Stimulated activated CD4-positive, alpha-beta T cell treated with anti-CD3 and anti-CD28 coated beads, Interleukin-4, amount 100 ng/mL, for 24 hours (primary cell): ENCODE measurements at places on chromosomes 11 and 22.

- DNase-seq = peak; percentile 21
Observed at GRCh38 chr11:72141066-72141465, 5.5 kb downstream of the FOLR3 start.

- no peak for DNase-seq
Observed at GRCh38 chr11:100220801-100221200, 466.3 kb upstream of the ARHGAP42 start.

- no peak for DNase-seq
Observed at GRCh38 chr22:19556963-19557545, 32.8 kb upstream of the CLDN5 start.

DNA sequence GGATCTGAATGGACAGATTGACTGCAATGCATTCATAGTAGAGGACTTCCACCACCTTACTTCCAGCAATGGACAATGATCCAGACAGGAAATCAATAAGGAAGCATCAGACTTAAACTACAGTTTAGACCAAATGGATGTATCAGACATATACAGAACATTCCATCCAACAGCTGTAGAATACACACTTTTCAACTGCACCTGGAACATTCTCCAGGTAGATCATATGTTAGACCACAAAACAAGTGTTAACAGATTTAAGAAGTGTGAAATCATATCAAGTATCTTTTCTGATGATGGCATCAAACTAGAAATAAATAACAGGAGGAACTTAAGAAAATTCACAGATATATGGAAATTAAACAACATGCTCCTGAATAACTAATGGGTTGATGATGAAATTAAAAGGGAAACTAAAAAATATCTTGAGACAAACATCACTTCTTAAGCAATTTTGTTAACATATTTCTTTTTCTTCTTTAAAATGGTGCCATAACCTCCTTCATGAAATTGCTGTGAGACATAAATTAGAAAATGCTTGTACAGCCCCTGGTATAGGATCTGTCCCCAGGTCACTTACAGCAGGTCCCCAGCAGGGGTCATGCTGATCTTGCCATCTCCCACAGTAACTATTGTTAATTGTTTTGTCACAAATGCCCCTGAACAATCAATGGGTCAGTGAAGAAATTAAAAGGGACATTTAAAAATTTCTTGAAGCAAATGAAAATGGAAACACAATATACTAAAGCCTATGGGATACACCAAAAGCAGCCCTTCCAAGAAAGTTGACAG lies 100.0 kb upstream of the OR4B1 start:
- no peak for DNase-seq

DNA sequence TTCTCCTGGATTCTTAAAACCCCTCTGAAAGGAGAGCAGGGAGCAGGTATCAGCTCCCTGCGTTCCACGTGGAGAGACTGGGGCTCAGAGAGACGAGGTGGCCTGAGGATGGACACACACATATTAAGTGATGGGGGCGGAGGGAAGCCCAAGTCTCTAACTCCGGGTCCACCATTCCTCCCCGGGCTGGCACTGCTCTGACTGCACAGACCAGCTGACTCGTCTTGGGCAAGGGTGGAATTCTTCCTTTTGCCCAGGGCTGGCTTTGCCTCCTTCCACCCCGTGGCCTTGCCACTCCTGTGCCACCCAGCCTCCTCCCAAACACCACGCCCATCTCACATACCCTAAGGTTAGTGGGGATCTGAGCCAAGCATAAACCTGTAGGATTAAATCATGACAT lies 65.0 kb downstream of the BUD13 start:
- DNase-seq = no peak

DNA sequence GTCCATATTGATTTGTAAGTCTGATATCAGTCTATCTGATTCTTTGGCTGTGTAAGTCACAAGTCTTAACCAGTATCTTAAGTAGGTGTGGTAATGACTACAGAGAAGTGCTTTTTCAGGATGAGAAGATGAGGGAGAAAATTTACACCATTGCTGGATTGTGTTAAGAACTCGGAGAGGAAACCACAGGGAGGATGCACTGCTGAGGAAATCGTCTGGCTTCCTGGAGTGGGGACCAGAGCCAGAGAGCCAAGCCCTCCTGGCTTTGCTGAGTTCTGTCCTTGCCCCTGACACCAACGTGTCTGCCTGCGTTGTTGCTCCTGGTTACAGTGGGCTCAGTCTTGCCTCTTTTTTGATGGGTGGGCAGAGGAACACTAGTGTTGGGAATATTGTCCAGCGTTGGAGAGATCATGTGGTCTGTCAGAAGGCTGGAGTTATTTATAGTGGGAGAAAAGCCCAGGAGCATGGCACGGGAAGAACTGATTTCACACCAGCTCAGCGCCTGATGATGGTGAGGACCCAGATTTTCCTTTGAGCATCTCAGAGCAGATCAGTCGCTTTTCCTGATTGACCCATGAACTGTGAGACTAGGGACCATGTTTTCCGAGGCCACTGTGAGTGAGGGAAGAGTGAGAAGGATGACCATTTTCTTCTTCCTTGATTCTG lies 29.6 kb downstream of the MARK2 start:
- DNase-seq = no peak

DNA sequence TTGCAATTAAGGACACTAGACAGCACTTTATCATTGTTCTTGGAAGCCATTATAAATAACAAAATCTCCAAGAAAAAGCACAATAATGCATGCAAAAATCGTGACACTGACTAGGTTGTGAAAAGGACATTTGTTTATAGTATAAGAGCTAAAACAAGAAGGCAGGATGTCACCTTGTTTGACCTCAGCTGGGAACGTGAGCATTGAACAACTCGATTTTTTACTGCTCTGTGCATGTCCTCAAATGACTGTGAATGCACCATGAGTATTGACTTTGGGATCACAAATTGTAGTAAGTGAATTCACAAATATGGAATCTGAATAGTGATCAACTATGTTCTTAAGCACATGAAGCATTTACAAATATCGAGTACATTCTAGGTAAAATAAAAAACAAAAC lies 35.3 kb upstream of the ARHGAP20 start:
- DNase-seq = no peak

GRCh38 chr11:68904248-68904847 lies 657 bp downstream of the IGHMBP2 start:
- peak; percentile 23 for DNase-seq

- no peak for DNase-seq
Observed at GRCh38 chr22:36443198-36443770, 38.2 kb downstream of the TXN2 start.

DNA sequence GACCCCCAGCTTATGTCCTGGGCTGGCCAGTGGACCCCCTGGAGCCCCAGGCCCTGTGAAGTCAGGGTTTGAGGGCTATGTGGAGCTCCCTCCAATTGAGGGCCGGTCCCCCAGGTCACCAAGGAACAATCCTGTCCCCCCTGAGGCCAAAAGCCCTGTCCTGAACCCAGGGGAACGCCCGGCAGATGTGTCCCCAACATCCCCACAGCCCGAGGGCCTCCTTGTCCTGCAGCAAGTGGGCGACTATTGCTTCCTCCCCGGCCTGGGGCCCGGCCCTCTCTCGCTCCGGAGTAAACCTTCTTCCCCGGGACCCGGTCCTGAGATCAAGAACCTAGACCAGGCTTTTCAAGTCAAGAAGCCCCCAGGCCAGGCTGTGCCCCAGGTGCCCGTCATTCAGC lies 24.6 kb downstream of the CSF2RB start:
- DNase-seq = no peak

DNA sequence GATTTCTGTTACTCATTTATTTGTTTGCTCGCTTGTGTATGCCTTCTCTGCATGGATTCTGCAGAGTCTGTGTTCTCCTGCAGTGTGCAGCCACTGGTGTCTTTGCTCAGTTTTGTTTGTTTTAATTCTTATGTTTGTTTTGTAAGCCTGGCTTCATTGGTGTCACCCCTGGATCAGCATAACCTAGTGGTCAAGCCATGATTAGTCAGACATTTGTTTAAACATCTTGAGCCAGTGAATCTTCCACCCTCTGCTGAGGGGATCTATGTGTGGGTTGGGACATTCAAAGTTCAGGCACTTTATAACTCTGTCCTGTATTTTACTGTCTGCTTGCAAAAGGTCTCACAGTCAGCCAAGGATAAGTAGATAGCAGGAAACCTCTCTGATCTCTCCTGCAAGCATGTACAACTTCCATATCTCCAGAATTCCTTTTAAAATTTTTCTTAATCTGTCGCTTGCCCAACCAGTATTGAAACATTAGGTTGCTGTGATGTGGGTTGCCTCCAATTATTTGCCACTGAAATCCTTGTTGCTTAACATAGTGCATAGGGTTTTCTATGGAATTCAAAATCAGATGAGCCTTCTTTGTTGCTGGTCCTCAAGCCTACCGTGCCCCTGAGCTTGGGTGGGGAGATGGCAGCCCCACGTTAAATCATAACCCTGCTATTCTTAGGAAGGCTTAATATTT lies 86.8 kb downstream of the KCNQ1OT1 start:
- DNase-seq = no peak

DNA sequence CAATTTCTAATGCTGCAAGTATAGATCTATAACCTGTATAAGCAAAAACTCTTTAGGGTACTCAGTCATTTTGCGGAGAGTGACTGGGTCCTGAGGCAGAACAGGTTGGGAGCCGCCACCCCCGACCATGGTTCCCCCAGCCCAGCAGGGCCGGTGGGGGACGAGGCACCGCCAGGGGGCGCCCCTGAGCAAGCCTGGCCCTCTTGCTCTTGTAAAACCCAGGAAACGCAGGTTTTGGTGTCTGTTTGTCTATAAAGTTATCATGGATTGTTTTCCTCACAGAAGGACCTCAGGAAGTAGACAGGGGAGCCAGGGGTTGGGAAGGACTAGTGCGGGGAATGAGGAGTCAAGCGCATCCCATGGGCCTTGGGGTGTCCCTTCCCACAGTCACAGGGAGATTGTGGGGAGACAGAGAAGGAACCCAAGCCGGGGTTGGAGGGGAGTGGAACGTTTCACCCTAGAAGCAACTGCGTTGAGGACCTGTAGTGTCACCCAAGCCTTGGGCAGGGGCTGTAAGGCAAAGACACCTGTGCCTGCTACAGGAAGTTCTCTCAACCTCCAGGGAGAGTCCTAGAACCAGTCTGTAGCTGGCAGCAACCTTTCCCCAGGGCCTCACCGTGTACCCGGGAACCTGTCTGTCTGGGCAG lies 26.4 kb downstream of the KCTD17 start:
- peak; percentile 88 for DNase-seq

DNA sequence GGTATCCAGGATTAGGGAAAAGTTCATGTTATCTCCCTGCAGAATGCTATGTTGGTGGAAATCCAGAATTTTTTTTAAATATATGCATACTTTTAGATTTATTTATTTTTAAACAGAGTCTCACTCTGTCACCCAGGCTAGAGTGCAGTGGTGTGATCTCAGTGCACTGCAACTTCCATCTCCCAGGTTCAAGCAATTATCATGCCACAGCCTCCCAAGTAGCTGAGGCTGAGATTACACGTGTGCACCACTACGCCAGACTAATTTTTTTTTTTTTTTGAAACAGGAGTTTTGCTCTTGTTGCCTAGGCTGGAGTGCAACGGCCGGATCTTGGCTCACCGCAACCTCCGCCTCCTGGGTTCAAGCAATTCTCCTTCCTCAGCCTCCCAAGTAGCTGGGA lies 2.6 kb downstream of the PACSIN2 start:
- DNase-seq = no peak

DNA sequence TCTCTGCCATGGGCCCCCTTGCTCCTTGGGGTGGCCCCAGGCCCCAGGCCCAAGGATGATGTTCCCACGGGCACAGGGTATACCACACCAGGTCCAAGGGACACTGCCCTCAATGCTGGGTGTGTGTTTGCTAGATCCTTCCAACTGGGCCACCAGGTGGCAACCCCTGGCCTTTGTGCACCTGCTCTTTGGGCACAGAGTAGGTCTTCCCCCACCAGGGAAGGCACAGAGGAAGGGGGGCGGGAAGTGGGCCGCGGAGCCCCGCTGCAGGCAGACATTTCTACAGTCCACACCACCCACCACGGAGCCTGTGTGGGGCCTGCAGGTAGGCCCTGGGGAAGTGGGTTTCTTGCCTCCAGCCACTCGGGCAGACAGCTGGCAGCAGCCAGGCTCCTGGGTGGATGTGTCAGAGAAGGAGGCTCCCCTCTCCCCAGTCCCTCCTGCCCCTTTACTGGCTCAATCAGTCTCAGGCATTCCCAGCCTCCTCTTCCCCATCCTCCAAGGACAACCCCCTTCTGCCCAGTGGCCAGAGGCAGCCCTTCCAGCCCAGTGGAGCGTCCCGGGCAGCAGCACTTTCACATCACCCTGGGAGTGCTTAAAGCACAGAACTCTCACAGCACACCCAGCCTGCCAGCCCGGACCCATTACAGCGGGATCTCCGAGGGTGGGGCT lies 21.6 kb downstream of the MAFF start:
- DNase-seq = no peak

DNA sequence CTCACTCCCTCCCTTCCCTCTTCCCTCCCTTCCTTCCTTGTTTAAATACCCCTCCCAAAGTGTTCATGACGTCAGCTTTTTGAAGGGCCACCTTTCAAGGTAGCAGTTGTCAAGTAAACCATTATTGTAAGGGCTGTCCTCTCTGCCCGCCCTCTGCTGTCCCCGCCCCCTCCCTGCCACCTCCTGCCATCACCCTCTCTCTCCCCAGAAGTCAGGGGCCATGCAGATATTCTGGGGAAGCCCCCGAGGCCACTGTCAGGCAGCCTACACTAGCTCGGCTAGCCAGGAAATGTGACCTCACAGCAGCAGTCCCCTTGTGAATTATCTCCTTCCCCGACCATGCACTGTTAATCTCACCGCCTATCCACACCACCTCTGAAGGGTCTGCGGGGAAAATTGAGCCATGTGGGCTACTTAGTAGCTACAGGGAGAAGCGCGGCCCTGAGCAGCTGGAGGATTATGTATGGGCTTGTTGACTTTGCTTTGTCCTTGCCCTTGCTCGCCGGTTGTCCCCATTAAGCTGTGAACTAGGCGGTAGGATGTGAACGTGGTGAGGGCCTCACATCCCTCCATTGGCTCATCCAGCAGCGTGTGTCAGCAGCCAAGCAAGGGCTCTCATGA lies 42.1 kb upstream of the ATXN10 start:
- no peak for DNase-seq

DNA sequence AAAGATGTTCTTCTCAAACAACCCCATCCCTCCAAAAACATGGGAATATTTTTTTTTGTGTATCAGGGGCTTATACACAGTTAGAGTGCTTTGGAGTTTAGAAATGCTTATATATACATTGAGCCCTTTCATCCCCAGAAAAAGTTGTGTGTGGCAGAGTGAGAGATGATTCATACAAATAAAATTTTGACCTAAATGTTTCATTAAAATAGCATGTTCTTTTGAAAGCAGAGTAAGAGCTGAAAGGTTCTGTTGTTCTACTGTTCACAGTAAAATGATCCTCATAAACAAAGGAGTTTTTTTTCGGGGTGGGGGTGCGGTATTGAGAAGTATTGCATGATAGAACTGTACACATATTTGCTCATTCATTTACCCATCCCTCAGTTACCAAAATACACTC lies 512.4 kb downstream of the DLG2 start:
- DNase-seq = no peak

DNA sequence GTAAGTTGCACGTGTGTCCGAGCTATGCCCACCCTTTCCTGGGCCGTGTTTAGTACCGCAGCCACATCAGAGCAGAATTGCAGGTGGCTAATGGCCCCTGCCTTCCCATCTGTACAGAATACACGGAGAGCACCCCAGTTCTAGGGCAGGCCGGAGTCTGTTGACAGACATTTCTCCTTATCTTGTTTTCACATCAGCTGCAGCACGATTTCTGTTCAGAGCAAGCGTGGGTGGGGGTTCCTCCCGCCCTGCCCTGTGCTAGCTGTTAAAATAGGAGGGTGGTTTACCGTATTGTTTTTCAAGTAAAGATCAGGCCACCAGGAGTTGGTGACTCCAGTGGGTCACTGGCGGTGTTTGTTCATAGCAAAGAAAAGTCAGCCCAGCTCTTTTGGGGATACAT lies 41.1 kb downstream of the UBASH3B start:
- peak; percentile 78 for DNase-seq

- no peak for DNase-seq
Observed at GRCh38 chr11:19091366-19091765, 25.6 kb upstream of the ZDHHC13 start.
